ENCODE measurements at places on chromosomes 4 and X.

DNA sequence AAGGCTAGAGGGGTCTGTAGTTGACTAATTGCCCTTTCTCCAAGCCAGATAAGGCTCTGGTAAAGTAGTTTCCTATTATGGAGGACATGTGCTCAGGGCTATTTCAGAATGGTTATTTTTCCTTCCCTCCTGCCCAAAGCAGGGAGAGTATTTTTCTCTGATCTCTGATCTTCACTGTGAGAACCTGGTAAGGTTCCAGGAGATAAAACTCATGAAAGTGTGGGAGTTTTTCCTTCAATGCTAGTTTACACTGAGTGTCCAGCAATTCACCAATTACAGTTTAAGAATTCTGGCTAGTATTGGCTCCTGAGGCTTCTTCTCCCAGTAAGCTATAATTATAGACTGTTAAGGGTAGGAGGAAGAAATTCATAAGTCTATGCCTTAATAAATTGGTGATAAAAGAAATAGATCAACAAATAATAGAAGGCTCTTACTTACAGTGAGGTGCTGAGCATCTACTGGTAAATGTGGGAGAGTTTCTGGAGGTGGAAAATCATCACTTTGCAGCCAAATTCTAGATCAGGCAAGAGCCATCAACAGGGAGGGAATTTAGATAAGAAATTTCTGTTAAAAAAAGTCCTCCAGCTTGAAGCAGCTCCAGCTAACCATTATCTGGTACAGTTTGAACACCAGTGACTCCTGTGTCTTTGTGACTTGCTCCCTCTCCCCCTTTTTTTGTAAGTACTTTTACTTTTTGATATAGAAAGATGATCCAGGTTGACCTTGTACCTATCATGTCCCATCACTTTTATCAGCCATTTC is 30.9 kb downstream of the CASP6 start:
- DNase-seq = no peak

GRCh38 chr4:186027405-186027804 is 41.6 kb upstream of the TLR3 start:
- no peak for DNase-seq

DNA sequence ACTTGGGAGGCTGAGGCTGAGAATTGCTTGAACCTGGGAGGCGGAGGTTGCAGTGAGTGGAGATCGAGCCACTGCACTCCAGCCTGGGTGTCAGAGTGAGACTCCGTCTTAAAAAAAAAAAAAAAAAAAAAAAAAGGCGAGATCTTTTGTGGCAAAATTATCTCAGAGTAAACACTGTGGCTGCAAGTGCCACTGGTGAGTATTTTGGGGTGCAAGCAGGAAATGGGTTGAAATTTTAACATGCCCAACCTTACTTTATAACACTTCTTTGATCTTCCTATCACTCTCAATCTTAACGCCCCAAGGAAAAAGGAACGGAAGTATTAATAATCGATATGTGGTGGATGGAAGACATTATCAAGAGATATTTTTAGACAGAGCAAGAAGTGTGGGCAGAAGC is 32.1 kb downstream of the SLC34A2 start:
- no peak for DNase-seq

GRCh38 chrX:68872171-68872570 is 43.4 kb downstream of the EFNB1 start:
- DNase-seq = no peak

DNA sequence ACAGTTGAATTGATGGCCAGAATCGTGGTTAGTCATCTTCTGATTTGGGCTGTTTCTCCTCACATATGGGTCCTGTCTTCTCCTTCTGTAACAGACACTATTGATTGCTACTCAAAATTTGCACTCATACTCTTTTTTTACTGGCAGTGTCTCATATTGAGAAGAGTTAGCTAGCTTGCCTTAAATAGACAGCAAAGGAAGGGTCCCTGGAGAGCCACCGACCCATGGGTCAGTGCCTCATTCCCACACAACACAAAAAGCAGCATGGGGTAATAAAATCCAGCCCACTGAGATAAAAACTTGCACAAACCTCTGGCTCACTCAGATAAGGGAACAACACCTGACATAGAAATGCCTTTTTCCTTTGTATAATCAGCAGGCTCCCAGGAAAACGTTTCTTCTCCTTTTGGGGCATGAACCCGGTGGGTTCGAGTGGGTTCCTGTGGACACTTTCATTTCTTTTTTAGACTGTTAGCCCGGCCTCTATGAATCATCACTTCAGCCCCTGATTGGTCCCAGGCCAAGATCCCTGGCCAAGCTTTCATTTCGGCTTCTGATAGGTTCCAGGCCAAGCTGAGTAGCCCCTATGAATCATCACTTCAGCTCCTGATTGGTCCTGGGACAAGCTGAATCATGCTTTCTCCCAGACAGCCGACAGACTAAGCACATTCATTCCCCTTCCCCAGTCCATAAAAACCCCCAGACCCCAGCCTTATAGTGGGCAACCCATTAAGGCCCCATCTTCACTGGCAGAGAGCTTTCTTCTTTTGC is 408.1 kb downstream of the DCAF12L2 start:
- no peak for DNase-seq

DNA sequence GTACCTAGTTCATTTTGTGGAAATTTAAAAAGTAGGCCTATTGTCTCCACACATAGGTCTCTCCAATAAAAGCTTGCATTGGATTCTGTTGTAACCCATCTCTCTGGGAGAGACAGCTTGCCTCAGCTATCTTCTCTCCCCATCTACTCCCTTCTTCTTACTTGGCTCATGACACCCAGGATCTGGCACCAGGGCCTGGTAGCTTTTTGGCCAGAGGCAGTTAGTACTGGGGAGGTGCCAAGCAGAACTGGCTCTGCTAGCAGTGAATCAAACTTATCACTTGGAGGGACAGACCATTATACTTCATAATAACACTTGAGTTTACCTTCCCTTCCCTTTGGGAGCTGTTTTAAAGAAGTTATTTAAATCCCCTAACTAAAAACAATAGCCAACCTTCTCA is 31.8 kb downstream of the PLAC1 start:
- DNase-seq = no peak

DNA sequence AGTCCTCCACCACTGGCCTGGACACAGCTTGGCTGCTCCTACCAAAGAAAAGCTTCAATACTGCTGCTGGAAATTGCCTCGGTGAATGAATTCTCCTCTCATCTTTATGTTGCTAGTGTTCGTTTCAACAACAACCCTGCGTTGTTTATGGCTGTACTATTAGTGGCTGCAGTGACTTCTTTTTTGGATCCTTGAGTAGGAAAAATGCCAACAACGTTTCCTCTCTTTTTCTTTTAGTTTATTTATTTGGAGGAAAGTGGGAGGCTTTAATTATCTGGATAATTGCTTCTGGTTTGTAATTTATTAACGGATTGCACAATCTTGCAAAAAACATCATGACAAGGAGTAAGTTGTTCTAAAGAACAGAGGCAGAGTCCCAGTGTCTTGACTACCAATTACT is 464.1 kb upstream of the TRAM1L1 start:
- no peak for DNase-seq

DNA sequence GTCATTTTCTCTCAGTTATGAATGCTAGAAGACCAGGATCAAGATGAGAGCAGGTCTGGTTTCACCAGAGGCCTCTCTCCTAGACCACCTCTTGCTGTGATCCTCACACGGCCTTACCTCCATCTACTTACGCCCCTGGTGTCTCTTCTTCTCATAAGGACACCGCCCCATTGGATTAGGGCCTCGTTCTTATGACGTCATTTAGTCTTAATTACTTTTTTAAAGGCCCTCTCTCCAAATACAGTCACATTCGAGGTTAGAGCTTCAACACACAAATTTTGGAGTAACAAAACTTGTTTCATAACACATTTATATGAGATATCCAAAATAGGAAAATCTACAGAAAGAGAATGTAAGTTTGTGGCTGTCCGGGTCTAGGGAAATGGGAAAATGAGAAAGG is 391.0 kb upstream of the PITX2 start:
- DNase-seq = no peak

DNA sequence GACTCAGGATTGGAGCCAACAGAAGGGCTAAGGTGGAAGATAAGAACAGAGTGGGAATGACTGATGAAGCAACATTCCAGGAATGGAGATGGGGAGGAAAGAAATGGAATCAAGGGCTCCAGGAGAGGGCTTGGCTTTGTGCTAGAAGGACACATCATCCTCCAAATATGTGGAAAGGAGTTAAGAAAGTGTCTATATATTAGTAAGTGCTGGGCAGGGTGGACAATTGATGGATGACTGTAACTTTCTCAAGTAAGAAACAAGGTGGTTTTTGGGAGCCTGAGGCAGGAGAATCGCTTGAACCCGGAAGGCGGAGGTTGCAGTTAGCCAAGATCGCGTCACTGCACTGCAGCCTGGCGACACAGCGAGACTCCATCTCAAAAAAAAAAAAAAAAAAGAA is 71.6 kb upstream of the NFKB1 start:
- no peak for DNase-seq

GRCh38 chrX:72046447-72046846 is 85.3 kb downstream of the RTL5 start:
- no peak for DNase-seq

DNA sequence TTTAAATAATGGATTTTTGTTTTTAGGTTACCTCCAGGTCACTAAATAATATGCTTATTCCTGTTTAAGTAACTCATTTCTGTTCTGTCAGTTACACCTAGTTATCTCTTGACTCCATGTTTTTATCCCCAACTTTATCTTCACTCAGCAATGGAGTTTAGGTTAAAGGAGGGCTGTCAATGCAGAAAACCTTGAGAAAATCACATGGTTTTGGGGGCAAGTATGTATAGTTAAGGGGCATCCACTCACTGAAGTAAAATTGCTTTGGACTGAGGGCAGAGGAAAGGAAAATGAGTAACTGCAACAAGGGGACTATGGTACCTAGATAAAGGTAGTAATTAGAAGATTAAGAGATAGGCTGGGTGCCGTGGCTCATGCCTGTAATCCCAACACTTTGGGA is 87.1 kb downstream of the UBE2K start:
- DNase-seq = no peak

DNA sequence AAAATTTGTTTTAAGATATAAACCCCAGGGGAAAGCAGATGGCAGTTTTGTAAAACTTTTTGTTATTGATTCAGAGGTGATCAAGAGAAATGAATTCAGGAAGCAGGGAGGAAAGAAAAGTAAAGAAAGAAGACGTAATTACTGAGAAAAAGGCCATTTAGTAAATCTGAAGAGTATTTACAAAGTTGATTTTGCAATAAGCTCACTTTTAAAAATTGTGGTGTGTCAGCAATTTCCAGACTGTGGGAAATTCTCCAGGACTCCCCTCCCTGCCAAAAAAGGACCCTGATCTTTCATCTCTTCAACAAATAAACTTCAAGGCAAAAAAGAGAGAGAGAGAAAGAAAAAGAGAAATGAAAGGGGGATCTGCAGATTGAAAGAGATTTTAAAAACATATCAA is 36.6 kb downstream of the PCYT1B start:
- no peak for DNase-seq

- DNase-seq = no peak
These were observed 1626.4 kb downstream of the C4orf33 start for GRCh38 chr4:130722361-130722760.

DNA sequence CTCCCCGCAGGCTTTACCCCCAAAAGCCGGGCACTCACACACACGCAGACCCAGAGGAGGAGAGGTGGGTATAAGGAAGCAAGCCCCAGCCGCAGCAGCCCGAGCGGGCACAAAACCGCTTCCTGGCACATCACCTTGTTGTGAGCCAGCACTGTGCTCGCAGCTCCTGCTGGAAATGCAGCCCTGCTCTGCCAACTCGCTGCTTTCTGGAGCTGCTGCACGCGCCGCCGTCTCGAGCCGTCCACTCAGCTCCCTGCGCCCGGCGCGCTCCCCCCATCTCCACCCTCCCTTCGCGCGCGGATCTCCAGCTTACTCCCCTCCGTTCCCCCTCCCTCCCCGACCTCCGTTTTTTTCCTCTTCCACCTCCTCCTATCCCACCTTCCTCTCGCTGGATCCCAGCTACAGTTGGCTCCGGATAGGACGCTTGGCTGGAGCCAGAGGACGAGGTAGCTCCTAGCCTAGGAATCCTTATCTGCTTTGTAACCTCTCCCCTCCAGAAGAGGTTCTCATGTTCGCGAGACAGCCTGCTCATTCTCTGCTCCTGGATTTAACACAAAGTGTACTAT is at the start of gene SPOCK3:
Gene SPOCK3, minus strand, starts transcription at position 179 of the 566 bp plus-strand sequence.
- DNase-seq = no peak

DNA sequence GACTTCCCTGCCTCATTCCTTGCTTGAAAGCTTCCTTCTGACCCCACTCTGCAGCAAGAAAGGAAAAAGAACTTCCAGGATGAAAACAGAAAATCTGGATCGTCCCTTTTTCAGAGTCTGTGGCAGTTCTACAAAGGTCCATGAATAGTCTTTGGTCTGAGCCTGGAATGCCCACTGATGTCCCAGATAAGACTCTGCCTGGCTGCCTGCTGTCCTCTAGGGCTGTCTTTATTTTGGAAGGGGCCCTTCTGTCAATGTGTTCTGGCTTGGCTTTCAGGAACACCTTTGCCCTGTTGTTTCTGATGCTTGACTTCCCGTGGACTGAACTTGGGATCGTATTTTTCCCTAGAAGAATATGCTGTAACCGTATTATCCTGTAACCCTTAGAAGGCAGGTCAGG is 114.7 kb upstream of the LNX1 start:
- DNase-seq = no peak

- DNase-seq = no peak
These were observed 20.8 kb upstream of the SMIM9 start for GRCh38 chrX:154855256-154855655.

DNA sequence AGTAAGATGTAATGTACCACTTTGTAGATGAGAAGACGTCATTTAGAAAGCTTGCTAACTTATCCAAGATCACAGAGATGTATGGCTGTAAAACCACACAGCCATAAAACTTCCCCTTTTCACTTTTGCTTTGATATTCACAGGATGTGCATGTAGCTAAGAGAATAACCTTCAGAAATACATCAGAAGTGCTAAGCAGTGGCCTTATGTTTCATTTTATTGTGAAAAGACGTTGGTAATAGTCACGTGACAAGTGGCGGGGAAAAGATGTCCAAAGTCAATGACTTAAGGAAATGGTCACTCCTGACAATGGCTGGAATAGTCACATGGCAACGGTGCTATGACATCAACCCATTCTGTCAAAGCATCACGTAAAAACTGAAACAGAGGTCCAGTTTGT is 12.9 kb upstream of the WDR17 start:
- DNase-seq = no peak

DNA sequence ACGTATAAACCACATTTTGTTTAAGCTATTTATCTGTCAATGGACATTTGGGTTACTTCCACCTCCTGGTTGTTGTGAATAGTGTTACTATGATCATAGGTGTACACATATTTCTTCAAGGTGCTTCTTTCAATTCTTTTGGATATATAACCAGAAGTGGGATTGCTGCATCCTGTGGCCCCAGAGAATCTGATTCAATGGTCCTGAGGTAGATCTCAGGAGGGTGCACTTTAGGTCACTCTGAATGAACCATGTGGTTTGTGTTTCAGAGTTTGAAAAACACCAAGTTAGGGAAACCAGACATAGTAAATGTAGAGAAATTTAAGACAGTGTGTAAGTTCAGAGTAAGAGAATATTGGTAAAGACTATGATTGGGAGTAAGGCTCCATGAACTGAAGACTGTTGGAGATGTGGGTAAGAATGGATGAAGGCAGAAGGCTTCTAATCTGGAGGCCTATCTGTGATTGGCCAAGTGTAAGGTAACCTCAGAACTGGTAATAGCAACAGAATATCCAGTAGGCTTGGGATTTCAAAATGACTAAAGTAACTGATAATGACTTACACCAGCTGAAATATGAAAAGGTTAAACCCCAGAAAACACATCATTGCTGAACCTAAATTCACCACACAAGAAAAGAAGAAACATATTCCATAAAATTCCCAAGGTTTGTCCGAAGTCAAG is 236.9 kb downstream of the CAMK2D start:
- no peak for DNase-seq

Measured in activated T-helper 9 cell treated with anti-CD3 and anti-CD28 coated beads, Interleukin-2, amount 50 U/mL, for 16 hours (primary cell).